AG10803 (cell line): ENCODE measurements at places on chromosomes 4 and X.

GRCh38 chr4:9924750-9925149 lies 96.5 kb downstream of the SLC2A9 start:
- DNase-seq = peak; percentile 67

DNA sequence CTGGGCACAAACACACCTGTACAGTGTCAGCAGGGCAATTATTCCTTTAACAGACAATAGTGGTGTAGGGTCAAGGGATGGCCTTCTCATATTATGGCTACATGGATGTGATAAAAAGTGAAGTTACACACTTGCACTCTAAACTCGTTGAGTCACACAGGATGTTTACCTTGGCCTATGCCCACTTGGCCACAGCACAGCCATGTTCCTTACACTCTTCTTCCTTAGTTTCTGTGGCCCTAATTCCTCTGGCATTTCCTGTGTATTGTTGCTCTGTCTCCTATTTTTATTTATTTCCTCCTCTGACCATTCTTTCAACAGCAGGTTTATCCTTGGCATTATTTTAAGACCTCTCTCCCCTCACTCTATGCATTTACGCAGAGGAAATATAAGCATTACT lies 86.8 kb upstream of the NPFFR2 start:
- peak; percentile 12 for DNase-seq

- DNase-seq = no peak
Observed at GRCh38 chr4:80360084-80360483, 24.6 kb downstream of the CFAP299 start.

DNA sequence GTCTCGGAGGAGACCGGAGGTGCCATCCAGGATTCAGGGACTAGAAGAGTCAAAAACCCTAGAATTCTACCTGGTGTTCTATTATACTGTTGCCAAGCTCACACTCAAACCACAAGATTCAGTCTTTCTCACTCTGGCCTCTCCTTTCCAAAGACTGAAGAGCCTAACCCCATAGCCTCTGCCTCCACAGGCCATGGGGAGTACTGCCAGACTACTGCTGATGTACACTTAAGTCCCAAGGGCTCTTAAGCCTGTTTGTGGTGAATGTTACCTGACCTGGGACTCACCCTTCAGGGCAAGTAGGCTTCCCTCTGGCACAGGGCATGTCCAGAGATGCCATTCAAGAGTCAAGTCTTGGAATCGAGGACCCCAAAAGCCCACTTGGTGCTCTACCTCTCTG lies 58.9 kb upstream of the IRS4 start:
- no peak for DNase-seq

DNA sequence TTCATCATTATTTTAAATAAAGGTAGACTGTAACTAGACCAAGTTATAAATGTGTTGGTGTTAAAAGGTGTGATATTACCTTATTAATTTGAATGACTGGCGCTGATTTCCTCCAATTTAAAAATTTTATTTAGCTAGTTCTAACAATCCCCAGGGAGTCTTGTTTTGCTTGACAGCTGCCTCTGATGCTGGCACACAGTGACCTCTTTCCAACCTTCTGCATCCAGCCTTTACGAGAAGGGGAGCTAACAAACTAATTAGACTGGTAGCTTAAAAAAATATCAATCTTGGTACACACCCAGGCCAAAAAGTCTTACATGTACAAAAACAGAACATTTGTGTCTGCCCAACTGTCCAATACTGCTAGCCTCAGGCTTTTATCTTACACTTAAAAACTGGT lies 51.8 kb upstream of the ENPEP start:
- no peak for DNase-seq

- no peak for DNase-seq
Observed at GRCh38 chr4:56240554-56241174, 146.6 kb downstream of the AASDH start.

- DNase-seq = no peak
Observed at GRCh38 chr4:129094347-129094746, 1.0 kb upstream of the SCLT1 start.

GRCh38 chr4:151199319-151200190 lies 77.4 kb upstream of the PRSS48 start:
- peak; percentile 50 for DNase-seq
